T follicular helper cell (primary cell): ENCODE measurements at places on chromosomes 4 and X.

DNA sequence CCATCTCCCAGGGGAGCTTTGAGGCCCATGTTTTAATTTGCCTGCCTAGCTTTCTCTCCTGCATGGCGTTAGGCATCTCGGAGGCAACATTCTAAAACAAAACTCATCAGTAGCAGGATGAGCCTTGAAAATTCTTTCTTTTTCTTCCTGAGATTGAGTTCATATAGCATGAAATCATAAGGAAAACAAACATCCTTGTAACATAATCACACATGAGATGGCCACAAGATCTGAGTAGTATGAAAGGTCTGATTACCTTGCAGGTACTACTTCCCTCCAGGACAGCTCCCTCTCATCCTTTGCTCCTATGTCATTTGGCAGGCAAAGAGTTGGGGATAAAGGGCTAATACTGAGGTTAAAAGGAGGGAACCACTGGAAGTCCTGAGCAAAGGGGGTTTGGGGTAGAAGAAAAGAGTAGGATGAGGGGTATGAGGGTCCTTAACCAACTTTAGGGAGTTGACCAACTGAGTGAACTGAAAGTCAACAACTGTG lies 37.5 kb upstream of the CXCL8 start:
- no peak for DNase-seq

DNA sequence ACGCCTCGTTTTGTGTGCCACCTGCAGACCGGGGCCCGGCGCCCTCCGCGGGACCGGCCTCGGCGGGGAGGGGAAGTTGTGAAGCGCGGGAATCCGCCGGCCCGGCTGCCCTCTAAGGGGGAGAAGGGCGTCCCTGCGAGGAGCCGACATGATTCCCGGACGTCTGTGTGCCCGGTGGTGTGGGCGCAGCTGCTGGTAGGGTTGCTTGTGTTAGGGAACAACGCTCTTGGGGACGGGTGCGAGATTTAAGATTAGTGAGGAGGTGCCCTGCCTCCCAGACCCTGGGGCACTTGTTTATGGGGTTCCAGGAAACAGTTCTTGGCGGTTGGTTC lies 627 bp downstream of the CDKN2AIP start:
- DNase-seq: no peak

DNA sequence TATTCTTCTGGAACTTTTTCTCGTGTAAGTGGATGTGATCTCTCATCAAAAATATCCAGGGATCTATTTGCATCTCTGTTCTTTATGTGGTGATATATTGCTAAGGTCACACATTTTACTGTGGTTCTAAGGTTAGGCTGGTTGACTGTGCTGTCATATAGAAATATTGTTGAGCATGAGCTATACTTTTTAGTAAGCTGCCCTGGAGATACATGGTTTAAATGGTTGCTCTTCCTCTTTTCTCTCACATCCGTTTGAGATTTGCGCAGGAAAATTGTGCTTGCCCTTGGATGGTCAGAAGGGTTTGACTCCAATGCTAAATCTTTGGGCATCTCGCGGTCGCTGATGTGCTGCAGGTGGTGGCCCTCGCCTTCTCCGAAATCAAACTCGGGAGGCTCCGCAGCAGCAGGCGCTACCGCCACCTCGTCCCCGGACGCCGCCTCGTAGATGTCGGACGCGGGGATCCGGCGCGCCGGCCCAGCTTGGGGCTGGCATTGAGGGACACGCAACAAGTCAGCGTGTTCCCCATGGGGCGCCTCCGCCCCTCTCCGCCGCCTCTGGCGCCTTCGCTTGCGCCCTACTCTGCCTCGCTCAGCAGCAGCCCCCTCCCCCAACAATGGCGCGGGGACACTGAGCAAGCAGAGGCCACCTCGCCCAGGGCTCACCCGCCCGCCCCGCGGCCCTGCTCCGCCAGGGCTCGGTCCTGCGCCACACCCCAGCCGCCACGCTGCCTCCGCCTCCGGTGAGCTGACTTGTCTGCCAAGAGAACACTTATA lies 154.5 kb downstream of the MSN start:
- peak; percentile 1 for DNase-seq

- DNase-seq: no peak
These were observed 60.3 kb upstream of the HSD17B10 start for GRCh38 chrX:53494436-53494835.

GRCh38 chr4:164571593-164572390 lies 182.1 kb upstream of the SMIM31 start:
- DNase-seq: no peak

- no peak for DNase-seq
These were observed 33.7 kb downstream of the HTT start for GRCh38 chr4:3108211-3108610.

DNA sequence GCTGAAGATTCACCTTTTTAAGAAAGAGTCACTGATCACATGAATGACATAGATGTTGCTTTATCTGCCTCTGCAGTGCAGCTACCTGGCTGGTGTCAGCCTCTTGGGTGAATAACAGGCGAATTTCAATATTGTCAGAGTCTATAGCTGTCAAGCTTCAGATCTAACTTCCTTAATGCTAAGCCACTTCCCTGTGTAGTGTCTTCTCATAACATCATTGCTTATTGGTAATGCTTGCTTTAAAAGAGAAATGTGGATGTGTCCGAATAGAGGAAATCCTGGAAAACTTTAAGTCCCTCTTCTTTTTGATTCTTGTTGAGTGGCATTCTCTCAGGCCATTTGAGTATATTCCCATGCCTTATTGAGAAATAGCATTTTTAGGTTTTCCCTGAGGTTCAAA lies 7.3 kb upstream of the IGFBP7 start:
- DNase-seq: no peak

GRCh38 chr4:159006202-159006601 lies 96.7 kb upstream of the RAPGEF2 start:
- DNase-seq: no peak

DNA sequence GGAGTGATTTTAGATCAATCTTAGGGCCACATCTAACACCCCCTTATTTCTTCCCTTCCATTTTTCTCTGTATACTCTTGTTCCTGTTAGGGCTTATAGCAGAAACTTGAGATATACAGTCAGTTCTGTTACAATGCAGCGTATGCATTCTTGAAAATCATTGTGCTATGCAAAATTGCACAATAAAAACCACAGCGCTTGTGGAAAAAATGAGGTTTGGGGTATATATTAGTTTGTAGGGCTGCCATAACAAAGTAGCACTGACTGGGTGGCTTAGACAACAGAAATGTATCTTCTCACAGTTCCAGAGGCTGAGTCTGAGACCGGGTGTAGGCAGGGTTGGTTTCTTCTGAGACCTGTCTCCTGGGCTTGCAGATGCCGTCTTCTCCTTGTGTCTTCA lies 59.0 kb downstream of the WWC2 start:
- no peak for DNase-seq

- DNase-seq: no peak
These were observed 60.0 kb downstream of the TMEM164 start for GRCh38 chrX:110062919-110063318.

GRCh38 chr4:3430524-3430923 lies 11.2 kb upstream of the HGFAC start:
- DNase-seq: no peak

GRCh38 chrX:2188840-2189239 lies 311.9 kb downstream of the DHRSX start:
- DNase-seq: no peak

GRCh38 chr4:80931631-80932081 lies 98.9 kb upstream of the BMP3 start:
- DNase-seq: no peak

- DNase-seq: no peak
These were observed 28.2 kb downstream of the SULT1E1 start for GRCh38 chr4:69831646-69832325.

DNA sequence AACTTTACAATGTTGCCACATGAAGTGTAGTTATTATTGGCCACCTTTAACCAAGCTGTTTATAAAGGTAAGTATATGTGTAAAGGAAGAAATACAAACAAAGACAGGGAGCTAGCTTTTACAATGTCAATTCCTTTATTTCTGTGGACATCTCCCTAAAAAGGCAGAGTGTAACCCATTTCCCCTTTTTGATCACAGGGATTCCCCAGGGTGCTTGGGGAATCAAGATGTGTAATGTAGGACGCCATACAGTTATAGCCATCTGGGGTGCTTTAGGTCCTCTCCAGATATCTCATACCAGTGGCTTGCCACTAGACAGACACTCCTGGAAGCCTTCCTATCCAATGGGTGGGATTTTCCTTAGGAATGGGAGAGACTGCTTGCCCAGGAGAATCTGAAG lies 4.2 kb upstream of the CUL4B start:
- DNase-seq: no peak

- no peak for DNase-seq
These were observed 257.2 kb downstream of the FBXW7 start for GRCh38 chr4:152278505-152279233.

- DNase-seq: no peak
These were observed 13.6 kb downstream of the SH3RF1 start for GRCh38 chr4:169256856-169257761.

DNA sequence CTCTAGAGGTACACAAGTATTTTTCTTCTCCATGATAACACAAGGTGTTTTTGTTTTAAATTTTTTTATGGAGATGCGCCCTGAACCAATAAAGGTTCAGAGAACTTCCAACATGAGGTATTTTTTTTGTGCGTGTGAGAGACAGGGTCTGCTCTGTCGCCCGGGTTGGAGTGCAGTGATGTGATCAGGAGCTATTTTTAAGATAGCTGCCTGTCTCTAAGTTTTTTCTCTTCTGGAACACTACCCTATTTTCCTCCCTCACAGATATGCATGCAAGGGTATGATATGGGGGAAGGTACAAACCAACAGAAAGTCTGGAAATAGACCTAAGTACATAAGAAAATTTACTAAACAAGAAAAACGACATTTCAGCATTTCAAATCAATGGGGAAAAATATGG lies 3.0 kb downstream of the GCNA start:
- DNase-seq: no peak

DNA sequence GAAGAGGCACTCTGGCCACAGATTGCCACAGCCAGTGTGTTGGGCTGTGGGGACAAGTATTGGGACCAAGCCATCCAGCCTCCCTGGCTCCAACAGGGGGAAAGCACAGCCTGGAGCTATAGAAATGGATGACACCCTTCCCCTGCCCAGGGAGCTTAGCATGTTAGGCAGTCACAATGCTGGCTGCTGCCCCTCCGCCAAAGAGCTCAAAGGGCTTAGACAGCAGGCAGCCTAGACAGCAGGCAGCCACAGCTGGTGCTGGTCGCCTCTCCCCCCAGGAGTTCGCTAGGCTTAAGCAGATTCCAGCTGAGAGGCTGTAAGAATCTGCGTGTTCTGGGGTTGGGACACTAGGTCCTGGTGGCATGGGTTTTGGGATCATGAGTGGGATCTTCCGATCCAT lies 94.5 kb upstream of the MXRA5 start:
- no peak for DNase-seq

DNA sequence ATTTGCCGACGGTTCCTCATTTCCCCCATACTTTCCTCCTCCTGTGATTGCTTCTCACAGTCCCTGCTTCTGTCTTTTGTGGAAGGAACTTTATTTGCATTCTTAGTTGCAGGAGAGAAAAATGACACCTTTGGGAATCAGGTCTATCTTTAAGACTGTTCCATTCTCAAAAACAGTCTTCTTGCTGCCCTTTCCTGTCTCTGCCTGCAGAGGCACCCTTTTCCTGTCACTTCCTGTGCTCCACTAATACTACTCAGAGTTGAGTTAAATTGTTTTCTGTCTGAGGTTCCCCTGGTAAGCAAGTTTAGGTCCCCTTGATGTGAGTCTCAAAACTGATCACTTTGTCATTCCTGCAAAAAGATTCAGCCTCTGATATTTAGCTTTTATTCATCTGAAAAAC lies 208.8 kb upstream of the CLNK start:
- no peak for DNase-seq

DNA sequence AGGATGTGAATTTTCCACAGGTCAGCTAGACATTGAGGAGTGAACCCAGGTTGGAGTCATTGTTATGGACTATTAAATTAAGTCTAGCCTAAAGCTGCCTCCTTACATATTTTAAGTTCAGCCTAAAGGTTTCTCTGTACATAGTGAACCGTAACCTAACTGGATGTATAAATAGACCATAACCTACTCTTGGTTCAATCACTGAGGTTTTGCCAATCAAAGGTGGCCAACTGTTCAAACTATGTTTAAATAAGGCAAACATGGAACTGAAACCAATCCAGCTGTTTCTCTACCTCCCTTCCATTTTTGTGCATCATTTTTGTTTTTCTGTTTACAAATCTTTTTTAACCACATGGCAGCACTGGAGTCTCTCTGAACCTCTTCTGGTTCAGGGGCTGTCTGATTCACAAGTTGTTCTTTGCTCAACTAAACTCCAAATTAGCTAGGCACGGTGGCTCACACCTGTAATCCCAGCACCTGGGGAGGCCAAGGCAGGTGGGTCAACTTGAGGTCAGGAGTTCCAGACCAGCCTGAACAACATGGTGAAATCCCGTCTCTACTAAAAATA lies 43.9 kb upstream of the SFRP2 start:
- no peak for DNase-seq

DNA sequence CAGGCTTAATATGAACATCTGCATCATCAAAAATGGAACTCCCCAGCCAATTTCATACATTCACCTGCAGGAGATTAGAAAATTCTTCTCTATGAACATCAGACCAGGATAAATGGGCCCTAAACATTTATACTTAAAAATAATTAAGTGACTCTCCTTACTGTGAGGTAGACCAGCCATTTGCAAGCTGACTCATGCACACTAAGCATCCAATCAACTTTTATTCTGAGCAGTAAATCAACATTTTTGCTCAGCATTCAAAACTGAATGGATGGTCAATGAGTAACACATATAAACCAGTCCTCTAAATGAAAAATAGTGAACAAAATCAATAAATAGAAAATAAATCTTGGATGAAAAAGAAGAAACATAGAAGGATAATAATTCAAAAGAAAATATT lies 19.9 kb upstream of the PCDH10 start:
- no peak for DNase-seq

DNA sequence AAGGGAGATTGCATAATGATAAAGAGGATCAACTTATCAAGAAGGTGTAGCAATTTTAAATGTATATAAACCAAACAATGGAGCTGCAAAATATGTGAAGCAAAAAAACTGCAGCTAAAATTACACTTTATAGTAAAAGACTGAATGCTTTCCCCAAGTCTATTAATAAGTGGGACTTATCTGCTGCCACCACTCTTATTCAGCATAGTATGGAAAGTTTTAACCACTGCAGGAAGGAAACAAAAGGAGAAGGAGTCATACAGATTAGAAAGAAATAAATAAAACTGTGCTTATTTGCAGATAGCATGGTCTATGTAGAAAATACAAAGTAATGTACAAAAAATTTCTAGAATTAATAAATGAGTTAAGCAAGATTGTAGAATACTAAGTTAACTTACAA lies 94.1 kb upstream of the GK2 start:
- DNase-seq: no peak

- DNase-seq: no peak
These were observed at the start of gene RUFY3 for GRCh38 chr4:70721747-70722146. Gene RUFY3, plus strand, starts transcription at chr4:70721964. Its CDS starts 610 bp downstream, at chr4:70722574.

GRCh38 chr4:27066591-27066990 lies 205.9 kb downstream of the STIM2 start:
- no peak for DNase-seq
